Effector CD4-positive, alpha-beta T cell (primary cell): ENCODE measurements at places on chromosomes 6 and 20.

GRCh38 chr20:44405257-44405656 is 49.8 kb downstream of the HNF4A start:
- DNase-seq, result no peak

- no peak for DNase-seq
These were observed 44.7 kb downstream of the FRK start for GRCh38 chr6:116015983-116016382.

DNA sequence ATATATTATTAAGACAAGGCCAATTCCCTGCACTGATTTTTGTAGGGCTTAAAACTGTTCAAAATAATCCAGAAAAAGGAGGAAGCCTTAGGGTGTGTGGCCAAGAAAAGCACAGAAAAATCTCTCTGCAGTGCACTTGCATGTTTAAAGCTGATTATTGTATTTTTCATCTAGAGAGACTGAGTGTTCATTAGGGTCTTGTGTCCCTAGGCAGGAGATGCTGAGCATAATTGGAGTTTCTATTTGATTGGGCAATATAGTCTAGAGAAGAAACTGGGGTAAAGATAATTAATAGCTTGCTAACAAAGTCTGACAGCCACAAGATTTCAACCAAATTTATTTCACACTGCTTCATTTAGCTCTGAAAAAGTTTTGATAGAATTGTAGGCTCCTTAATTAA is 2.4 kb downstream of the FLRT3 start:
- DNase-seq, result no peak

- no peak for DNase-seq
These were observed 857.0 kb downstream of the KIF16B start for GRCh38 chr20:15716256-15716655.

DNA sequence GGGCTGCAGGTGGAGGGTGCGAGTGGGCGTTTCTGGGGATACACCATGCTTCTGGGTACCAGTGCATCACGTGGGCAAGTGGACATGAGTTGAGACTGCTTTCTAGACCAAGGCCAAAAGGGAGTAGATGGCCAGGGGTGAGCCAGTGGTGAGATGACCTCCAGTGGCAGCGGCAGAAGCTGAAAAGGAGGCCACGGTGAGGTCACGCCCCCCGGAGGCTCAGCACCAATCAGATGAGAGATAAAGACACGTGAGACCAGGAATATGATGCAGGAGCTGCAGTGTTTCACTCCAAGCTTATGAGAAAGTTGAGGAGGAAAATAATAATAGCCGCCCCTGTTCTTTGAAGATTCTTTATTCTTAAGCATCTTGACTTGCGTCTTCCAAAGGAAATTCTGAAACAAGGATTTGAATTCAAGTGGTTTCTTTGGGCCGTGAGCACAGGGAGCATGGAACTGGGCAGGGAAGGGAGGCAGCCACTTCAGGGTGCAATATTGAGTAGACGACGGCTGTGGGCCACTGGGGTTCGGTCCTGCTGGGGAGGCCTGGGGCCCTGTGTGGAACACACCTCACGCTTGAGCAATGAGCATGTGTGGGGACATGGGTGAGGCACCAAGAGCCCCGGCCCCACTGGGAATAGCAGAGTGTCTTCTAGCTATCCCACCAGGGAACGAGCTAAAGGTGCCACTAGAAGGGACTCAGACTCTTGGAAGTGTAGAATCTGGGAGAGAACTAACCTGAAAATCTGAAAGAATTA is 156.7 kb upstream of the LRFN2 start:
- DNase-seq, result no peak

GRCh38 chr20:53581444-53582250 is 12.0 kb downstream of the ZNF217 start:
- no peak for DNase-seq

DNA sequence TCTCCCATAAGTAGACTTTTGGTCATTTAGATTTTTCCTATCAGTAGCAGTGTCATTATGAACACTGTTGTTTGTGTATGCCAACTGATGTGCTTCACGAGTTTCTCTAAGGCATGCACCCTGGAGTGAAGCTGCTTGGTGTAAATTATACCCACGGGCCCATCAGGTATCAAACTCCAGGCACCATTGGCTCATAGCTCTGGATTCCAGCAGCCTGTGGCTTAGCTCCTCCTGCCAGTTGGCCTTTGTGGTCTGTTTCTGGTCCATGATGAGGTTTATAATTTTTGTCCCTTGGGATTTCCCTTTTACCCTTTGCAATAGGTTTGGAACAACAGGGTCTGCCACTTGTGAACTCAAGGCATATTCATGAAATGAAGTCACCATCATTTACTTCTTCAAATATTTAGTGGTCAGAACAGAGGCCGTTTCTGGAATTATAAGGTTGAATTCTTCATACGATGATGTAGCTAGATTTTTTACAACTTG is 350.5 kb downstream of the PRL start:
- DNase-seq, result no peak

DNA sequence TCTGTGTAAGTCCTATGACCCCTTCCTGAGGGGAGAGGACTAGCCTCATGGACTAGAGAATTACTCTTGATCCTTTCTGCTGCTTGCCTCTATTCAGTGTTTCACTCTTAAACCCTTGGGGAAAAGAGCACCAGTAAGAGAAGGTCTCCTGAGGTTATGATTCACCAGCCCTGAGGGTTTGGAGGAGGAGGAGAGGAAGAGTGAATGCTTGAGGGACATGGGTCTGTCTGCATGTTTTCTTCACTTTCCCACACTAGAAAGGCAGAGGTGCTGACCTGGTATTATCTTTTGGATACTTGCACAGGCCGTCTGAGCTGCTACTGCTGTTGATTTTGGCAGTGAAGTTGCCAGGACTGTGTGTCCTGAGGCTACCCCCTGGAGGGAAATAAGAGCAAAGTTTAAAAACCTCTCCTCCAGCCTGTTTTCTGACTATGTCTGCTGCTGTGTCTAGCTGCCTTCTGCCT is 78.3 kb downstream of the CD109 start:
- no peak for DNase-seq

DNA sequence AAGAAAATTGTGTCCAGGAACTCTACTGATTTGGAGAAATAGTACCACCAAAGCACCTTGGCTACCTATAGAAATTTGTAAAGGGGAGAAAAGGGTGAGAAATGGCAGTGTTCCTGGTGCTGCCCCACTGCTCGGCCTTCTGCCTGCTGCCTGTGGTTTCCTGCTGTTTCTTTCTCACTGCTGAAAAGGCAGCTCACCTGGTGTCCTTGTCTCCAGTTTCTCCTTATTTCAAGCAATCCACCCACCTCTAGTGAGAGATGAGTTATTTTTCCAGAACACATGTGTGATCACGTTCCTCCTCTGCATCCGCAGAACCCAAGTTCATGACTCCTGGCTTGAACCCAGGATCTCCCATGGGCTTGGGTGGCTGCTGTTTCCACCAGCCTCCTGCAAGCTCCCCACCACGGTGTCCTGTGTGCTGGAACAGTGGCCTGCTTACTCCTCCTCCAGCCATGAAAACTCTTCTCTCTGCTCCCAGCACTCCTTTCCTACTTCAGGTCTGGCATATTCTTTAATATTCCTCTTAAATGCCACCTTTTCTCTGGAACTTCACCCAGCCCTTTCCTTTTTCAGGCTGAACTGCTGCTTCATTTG is 48.9 kb downstream of the ELOVL2 start:
- DNase-seq, result no peak

GRCh38 chr6:100574836-100575235 is 110.1 kb upstream of the SIM1 start:
- no peak for DNase-seq

- no peak for DNase-seq
These were observed 75.0 kb downstream of the ELOVL4 start for GRCh38 chr6:79872303-79872702.

DNA sequence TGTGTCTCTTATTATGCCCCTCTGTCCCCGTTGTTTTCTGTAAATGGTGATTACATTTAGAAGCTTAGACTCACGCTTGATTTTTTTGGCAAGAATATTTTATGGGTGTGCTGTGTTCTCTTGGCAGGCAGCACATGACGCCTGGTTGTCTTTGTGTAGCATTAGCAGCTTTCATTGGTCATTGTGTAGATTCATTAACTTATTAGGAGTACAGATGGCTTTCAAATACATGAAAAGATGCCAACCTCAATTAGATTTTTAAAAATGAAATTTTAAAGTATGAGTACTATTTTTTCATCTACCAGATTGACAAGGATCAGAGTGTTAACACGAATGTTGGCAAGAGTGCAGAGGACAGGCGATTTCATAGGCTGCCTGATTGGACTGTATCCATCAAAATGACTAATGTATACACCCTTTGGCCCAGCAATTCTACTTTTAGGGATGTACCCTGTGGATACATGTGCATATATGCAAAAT is 15.2 kb downstream of the COX4I2 start:
- DNase-seq, result no peak

DNA sequence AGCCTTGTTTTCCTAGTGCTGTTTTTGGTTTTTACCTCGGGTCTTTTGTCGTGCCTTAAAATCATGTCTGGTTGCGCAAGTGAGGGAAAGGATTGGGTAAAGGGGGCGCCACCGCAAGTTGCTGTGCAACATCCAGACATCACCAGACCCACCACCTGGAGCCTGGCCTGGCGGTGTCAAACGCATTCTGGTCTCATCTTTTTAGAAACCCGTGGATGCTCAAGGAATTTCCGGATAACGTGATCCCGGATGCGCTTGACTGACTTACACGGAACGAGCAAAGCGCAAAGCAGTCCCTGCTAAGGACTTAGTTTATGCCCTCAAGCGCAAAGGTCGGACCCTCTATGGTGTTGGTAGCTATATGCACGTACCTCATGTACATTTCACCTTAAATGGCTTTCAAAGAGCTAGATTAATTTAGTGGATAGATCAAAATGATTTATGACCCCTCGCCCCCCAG is 105.2 kb downstream of the OR2B2 start:
- no peak for DNase-seq

DNA sequence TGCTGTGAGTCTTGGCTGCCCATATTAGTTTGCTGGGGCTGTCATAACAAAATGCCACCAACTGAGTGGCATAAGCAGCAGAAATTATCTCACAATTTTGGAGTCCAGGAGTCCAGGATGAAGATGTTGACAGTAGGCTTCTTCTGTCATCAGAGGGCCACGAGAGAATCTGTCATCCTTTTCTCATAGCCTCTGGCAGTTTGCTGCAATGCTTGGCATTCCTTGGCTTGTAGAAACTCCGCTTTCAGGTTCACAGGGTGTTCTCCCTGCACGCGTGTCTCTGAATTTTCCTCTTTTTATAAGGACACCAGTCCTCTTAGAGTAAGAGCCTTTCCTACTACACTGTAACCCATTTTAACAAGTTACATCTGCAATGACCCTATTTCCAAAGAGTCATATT is 838.4 kb downstream of the TFAP2A start:
- DNase-seq, result no peak

DNA sequence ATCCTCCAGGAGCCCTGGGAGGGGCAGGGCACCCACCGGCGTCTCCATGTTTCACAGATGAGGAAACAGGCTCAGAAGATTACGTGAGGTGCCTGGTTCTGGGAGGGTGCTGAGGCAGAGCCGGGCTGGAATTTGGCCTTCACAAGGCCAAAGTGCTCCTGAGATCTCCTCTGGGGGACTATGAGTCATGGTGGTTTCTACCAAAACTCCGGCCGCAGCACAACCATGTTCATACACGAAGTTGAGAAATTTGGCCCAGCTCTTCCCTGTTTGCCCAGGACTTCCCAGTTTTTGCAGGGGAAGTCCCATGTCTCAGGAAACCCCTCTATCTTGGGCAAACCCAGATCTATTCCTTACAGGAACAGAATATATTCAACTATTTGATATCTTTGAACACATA is 172.9 kb upstream of the CDYL start:
- no peak for DNase-seq

- no peak for DNase-seq
These were observed 36.1 kb downstream of the GMDS start for GRCh38 chr6:2209226-2209809.

DNA sequence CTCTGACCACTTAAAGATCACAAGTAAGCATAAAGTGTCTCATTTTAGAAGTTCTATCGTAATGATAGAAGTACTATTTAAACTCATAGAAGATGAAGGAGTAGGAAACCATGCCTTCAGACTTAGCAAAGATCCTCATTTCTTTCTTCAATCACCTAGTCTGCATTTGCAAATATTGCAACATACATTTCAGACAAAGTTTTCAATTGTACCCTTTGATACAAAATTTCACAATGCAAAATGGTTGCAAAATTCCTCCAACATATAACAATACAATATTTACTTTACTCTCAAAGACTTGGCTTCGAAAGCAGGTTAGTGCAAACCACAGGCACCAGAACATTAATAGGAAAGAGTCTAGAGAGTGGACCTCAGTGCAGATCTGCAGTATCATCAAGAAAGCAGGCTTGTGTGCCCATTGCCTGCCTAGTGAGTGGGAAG is 16.1 kb upstream of the ROS1 start:
- no peak for DNase-seq

GRCh38 chr6:151075527-151075926 is 164.2 kb upstream of the AKAP12 start:
- no peak for DNase-seq

- DNase-seq, result no peak
These were observed 822 bp downstream of the ELOVL4 start for GRCh38 chr6:79946272-79947190.

- DNase-seq, result no peak
These were observed 162.2 kb downstream of the GJA1 start for GRCh38 chr6:121597654-121598053.

DNA sequence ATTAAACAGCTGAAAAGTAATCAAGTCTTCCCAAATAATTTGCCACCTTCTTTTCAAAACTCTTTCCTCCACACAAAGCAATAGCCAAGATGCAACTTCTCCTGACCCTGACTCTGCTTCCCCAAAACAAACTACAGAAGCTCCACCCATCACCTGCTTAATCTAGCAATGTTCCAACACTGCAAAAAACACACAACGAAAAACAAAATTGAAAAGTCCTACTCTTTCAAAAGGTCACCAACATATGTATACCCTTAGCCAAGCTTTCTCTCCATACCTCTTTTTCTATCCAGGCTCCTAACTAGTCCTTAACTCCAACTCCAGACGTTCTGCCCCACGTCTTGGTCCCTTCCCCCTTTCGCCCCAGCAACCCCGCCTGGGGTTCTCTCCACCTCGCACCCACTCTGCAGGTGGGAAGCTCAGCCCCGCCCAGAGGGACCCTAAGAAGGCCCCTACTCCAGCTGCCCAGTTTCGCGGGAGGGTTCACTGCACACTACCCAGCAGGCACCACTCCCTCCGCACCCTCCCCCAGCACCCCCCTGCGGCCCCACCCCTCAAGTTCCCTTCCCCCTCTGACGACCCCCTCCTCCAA is 717 bp downstream of the CSNK2A1 start:
- no peak for DNase-seq

- DNase-seq, result no peak
These were observed 5.8 kb upstream of the SRXN1 start for GRCh38 chr20:658731-659291.

DNA sequence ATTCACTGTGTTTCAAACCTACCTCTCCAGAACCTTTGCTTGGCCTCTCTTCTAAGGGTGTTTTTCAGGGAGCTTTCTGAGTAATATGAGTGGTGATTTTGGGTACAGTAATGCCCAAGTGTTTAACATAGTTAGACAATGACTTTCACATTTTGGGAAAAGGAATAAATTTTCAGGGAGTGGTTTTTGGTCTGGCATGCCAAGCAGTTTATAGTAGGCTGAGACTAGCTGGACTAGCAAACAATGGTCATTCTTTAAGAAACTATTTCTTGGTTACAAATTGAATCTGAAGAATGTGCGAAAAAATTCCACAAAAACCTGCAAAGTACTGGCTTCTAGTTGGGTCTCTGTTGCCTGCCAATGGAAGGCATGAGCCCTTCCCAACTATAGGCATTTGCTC is 15.4 kb downstream of the FNDC1 start:
- DNase-seq, result no peak
